Stimulated activated CD8-positive, alpha-beta memory T cell treated with anti-CD3 and anti-CD28 coated beads, Interleukin-12 subunit alpha, Interleukin-12 subunit beta, amount 100 ng/mL, for 4 hours (primary cell): ENCODE measurements at places on chromosomes 2 and 18.

DNA sequence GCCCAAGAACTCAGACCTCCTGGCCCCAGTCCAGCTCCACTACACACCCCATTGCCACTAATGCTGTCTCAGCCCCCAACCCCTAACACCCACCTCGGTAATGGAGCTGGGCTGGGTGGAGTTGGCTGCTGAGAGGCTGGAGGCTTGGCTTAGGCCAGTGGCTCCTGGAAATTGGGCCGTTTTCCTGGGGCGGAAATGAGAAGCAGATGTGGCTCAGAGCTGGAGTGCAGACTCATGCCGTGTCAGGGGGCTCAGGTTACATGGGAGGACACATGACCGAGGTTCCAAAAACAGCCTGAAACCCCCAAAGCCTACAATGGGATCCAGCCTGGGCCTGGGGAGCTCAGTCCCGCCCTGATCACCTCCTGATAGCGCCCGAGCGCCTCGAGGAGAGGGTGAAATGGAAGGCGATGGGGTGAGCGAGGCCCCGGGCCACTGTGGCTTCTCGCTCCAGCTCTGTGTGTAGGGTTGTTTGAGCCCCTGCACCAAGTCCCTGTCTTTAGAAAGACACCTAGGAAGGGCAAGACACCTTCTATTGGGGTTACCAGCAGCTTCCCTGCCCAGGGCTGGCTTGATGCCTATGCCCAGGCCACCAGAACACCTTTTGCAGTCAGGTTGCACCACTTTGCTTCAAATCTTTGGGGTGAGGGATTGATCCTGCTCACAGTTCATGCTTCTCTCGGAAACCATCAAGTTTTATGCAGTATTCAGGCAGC is 175.7 kb upstream of the HAAO start:
- no peak for DNase-seq

DNA sequence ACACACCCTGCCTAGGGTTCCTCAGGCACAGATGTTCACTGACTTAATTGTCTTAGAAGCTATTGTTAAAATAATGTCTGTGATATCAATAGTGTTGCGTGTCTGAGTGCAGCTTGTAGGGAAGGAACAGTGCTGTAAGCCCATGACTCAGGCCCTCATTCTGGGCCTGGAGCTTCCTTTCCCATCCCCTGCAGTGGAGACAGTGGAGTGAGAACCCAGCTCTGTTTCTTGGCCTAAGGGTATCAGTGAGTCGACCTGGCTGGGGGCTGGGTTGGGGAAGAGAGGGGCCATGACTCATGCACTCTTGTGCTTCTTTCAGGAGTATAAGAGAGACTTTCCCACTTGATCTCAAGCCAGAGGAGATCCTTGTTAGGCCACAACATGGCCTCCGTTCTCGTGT is 106.8 kb downstream of the HRH4 start:
- no peak for DNase-seq

DNA sequence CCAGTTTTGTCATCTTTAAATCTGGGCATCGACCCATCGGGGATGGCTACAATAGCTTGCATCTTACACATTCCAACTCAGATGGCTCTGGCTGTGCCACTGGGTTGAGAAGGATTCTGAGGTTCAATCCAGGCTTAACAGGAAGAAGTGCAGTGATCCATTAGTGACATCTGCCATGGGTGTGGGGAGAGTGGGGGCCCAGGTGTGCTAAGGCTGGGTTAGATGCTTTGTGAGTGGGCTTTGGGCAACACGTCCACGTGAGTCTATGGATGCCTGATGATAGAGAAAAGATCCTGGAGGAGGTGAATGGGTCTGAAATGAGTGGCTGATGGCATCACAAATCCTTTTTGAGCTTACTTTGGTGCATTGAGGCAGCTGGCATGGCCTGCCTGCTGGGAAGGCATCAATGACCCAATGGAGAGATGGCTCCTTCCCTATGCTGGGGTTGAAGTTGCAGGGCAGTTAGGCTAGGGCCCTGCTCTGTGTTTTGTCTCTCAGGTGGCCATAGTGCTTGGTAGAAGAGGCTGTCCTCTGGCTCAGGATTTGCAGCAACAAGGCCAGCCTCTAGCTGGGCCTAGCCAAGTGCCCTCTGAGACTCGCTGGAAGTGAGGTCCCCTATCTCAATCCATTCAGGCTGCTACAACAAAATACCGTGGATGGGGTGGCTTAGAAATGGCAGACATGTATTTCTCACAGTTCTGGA is 56.7 kb downstream of the HS1BP3 start:
- no peak for DNase-seq

DNA sequence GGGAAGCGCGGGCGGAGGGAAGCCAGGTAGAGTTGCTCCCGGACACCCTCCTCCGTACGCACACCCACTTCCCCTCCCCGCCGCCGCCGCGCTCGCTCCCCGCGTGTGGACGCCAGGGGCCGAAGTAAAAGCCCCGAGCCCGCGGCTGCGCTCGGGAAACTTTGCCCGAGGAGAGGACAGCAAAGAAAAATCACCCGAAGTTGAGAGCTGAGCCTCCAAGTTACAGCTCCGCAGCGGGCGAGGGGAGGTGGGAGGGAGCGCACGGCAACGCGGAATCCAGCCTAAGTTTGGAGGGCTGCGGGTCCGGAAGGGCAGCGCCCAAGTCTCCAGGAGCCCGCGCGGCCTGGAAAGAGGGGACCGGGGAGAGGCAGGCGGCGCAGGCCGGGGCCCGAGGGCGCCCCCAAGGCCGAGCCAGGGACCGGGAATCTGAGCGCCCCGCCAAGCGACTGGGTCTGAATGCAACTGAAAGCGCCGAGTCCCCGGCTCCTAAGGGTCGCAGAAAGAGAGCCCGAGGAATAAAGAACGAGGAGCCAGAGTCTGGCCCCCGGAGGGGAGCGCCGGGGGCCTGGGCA is 706 bp upstream of the BCL11A start:
- DNase-seq, result no peak

GRCh38 chr2:187397886-187398285 is 50.2 kb downstream of the CALCRL start:
- no peak for DNase-seq

DNA sequence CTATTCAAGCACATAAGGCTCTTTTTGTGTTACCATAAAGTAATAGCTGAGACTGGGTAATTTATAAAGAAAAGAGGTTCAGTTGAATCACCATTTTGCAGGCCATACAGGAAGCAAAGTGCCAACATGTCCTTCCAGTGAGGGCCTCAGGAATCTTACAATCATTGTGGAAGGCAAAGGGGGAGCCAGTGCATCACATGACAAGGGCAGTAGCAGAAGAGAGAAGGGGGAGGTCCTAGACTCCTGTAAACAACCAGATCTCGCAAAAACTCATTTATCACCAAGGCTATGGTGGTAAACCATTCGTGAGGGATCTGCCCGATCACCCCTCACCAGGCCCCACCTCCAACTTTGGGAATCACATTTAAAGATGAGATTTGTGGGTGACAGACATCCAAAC is 16.7 kb downstream of the DSG4 start:
- DNase-seq, result no peak

- DNase-seq, result no peak
Measured at GRCh38 chr18:61714421-61714820, 178.4 kb downstream of the RNF152 start.

DNA sequence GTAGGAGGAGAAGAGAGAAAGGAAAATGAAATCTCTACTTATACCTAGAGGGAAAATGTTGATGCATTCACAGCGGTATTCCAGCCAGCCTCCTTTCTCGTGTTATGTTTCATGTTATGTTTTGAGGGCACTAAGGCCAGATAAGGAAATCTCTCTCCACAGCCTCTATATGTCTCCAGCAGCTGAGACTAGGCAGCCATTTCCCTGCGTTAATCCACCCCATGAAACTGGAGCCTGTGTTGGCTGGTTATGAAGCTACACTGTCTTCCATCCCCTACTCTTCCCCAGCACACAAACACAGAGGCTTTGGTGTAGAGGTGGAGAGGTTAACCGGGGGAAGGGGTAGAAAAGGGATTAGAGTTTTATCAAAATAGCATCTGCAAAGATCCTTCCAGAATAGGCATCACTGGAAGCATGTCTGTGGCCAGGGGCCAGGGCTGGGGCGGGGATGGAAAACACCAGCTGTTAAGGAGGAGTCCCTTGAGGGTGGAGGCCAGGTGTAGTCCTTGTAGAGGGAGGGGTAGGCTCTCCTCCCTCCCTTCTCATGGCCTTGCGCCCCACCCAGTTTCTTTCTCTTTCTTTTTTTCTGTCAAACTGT is 100.9 kb upstream of the TNP1 start:
- no peak for DNase-seq

- DNase-seq, result no peak
Measured at GRCh38 chr2:183495079-183495478, 370.8 kb downstream of the NUP35 start.

DNA sequence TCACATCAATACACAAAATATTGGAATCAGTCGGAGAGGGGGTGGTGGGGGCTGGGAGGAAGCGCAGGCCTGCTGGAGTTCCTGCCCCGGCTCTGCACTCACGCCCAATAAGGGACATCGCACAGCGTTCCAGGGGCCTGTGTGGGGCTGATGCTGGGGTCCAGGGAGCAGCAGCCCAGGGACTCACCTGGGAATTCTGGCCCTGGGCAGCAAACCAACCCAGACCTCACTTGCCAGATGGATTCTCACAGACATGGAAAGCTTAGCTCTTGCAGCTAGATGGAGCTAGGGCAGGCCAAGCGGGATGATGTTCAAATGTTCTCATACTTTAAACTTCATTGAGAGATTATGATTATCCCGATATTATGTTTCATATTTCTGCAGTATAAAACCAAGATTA is 266.6 kb upstream of the TANK start:
- DNase-seq, result no peak

DNA sequence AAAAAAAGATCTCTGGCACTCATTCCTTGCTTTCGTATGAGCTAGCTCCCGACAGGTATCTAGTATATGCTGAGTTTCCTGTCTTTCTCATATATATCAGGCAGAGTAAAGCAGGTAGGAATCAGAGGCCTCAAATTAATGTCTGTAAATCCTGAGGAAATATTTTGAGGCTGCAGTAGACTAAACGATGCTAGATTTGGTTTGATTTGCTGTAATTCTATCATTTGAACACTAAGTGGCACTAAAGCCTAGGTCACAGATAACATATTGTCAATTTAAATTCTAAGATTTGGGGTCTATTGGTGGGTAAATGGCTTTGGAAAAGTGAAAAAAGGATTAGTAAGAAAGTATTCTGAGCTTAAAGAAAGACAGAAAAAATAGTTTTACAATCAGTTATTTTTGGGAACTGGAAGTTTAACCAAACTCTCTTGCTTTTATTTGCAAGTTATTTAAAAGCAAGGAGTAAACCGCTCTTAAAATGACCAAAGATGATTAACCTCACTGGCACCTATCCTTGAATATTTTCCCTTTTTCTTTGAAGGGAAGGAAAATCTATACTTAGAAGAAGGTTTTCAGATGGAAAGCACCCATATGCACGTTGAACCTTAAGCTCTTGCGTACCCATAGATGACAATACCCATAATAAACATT is 37.6 kb upstream of the SLC4A10 start:
- no peak for DNase-seq

GRCh38 chr2:235966932-235967757 is 201.0 kb downstream of the GBX2 start:
- no peak for DNase-seq

- no peak for DNase-seq
Measured at GRCh38 chr2:9914384-9915065, 37.0 kb upstream of the GRHL1 start.

GRCh38 chr2:215414674-215415073 is 21.2 kb downstream of the FN1 start:
- DNase-seq, result no peak

DNA sequence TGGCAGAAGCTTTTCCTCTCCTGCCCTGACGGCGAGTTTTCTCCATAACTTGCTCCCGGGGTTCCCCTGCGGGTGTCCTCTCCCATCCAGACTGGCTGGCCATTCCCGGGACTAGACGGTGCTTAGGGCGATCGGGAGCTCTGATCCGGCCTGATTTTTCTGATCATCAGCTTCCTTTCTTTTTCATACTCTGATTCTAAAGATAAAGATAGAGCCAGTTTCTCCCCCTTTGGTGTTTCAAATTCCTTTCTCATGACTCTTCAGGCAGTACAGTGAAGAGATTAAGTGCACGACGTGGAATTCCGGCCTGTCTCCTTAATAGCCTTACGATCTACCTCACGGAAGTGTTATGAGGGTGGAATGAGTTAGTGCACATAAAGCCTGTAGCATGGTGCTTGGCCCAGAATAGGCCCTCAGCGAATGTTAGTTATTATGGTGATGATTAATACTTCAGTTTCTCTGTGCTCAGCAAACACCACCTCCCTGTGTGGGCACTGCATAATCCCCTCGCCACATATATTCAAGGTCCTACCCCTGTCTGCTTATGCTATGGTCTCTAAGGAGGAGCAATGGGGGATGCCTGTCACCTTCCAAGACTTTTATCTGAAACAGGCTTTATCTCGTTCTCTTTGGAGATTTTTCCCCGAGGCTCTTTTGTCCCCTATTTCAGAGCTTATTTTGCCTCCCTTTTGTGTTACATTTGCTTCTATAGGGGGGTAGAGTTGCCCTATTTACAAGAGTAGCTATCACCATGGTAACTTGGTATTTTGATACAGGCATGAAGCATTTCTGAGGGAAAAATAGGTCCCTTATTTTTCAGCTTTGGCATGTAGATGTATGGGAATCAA is 254.8 kb downstream of the CDH2 start:
- no peak for DNase-seq

DNA sequence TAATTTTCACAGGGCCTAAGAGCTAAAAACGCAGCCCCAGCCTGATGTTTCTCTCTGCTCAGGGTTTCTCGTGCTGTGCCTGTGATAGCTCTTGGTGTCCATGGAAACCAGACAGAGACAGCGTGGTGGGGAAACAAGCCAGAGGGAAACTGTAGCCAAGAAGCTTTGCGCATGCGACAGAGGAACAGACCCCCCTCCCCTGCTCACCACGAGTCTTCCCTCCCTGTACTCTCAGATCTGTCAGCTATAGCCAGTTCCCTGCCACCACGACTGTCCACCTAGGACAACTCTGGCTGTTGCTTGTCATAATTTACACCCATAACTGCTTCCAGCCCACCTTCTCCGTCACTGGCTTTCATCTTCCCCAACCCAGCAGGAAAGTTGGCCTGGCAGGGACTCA is 13.2 kb upstream of the DNAJC27 start:
- no peak for DNase-seq

GRCh38 chr2:142681952-142682351 is 195.5 kb upstream of the KYNU start:
- no peak for DNase-seq

DNA sequence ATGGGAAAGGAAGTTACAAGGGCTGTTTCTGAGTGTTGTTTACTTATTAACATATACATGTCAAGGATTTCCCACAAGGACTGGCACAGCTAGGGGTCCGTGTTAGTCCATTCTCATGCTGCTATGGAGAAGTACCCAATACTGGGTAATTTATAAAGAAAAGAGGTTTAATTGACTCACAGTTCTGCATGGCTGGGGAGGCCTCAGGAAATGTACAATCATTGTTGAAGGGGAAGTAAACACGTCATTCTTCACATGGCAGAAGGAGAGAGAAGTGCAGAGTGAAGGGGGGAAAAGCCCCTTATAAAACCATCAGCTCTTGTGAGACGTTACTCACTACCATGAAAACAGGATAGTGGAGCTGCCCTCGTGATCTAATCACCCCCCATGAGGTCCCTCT is 128.9 kb upstream of the CELF4 start:
- DNase-seq, result no peak

GRCh38 chr2:158745067-158745865 is 49.9 kb upstream of the DAPL1 start:
- DNase-seq, result no peak

- no peak for DNase-seq
Measured at GRCh38 chr2:42029639-42030199, 18.1 kb upstream of the PKDCC start.
